ENCODE measurements at places on chromosomes 6 and 20.
A peak's percentile ranks its signal among the peaks of the same experiment; 100 is the strongest.

GRCh38 chr6:151765444-151765886 is 42.0 kb upstream of the ESR1 start:
- DNase-seq: peak; percentile 65

- no peak for DNase-seq
These were observed 9.5 kb upstream of the SIGLEC1 start for GRCh38 chr20:3721912-3722311.

DNA sequence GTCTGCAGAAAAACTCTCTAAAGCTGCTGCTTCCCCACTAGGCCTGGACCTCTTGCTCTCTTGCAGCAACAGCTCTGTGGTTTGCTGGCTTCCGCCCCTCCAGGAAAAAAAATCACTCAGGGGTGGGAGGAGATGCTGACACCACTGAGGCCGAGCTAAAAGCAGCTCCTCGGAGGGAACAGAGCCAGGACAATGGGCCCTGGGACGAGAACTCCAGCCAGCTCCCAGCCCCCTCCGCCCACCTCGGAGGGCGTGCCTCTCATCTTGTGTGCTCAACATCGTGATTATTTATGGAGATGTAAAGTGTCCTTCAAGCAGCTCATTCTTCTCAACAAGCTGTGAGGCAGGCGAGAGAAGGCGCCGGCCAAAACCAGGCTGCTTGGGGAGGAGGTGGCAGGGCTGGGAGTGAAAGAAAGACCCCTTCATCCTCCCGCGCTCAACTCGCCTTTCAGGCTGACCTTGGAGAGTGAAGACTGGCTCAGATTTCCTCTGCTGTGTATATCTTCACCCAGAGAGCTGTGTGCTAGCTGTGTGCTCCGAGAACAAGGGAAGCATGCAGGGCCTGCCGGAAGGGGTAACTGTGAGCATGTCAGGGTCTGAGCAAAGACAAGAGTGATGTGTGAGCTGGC is 53.5 kb upstream of the LRFN2 start:
- DNase-seq: no peak

- no peak for DNase-seq
These were observed 25.7 kb upstream of the HINT3 start for GRCh38 chr6:125930765-125931418.

DNA sequence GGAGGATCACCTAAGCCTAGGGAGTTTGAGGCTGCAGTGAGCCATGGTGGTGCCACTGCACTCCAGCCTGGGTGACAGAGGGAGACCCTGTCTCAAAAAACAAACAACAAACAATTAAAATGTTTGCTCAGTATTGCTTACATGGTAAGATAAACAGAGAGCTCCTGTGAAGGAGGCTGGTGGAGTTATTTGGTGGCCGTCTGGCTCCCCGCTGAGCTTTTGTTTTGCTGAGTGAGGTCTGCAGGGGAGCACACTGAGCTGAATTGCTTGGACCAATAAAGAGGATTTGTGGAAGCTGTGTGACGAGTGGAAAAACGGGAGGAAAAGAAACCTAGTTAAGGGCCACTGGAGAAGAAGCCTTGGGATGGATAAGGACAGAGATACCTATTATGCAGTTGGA is 41.1 kb upstream of the BMP6 start:
- DNase-seq: no peak

DNA sequence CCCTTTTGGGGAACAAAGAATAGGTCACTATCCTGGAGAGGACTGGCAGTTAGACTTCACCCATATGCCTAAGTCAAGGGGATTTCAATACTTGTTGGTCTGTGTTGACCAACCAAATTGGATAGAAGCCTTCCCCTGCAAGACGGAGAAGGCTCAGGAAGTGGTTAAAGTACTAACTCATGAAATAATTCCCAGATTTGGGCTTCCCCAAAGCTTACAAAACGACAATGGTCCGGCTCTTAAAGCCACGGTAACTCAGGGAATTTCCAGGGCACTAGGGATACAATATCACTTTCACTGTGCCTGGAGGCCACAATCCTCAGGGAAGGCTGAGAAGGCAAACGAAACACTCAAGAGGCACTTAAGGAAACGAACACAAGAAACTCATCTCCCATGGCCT is 223.1 kb downstream of the GMPR start:
- no peak for DNase-seq

DNA sequence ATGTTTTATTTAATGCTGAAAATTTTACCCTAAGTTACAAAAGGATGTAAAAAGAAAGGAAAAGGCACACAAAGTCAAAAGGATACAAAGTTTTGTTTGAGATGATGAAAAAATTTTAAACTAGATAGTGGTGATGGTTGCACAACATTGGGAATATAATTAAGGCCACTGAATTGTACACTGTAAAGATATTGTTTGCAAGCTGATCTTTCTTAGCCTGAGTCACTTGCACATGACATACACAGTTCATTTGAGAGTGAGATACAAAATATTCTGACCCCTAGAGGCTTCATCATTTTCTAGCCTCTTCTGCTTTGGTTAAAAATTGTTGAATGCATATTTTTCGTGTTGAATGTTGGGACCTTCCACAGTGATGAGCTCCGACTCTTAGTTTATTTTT is 462.6 kb downstream of the HDGFL1 start:
- DNase-seq: no peak

DNA sequence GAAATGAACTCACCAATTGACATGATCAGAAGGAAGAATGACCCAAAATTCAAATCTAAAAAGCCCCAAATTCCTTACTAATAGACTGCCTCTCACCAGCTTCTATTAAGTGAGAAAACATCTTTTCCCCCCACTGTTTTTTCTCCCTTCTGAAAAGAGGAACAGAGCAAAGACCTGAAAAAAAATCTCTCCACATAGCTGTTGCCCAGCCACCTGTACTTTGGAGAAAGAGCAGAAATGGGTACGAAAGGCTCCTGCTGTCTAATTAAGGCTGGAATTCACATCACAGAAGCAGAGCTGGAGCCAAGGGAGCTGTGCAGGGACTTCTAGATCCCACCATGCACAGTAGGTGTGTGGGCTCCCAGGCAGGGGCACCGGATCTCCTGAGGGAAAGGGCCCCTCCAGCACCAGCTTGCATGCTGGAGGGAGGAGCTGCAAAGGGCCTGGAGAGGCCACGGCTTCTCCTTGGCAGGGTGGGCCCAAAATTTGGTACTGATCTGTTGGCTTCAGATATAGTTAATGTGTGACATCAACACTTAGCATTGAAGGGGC is 73.2 kb upstream of the DUSP22 start:
- DNase-seq: no peak

- DNase-seq: no peak
These were observed 4.3 kb downstream of the CCDC167 start for GRCh38 chr6:37495244-37495934.

- no peak for DNase-seq
These were observed 175.7 kb upstream of the PLN start for GRCh38 chr6:118372413-118372812.

DNA sequence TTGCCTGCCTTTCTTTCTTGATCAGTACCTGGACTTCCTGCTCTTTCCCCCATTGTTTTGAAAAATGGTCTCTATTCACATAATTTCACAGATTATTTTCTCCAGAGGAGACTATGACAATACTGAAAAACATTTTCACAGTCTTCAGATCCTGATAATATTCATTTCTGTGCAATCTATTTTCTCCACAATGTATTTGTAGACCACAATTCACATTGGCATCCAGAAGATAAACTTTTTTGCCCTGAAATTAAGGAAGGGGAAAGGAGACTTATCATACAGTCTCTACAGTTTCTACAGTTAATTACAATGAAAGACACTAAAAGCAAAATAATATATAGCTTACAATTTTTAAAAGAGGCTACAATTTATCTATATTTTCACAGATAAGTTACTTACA is 18.4 kb downstream of the LCA5 start:
- DNase-seq: no peak

GRCh38 chr6:9412951-9413559 is 977.7 kb upstream of the SLC35B3 start:
- DNase-seq: no peak

GRCh38 chr20:4697831-4698221 is 23.9 kb upstream of the PRND start:
- DNase-seq: no peak

- DNase-seq: peak; percentile 55
These were observed 6.3 kb upstream of the PARD6B start for GRCh38 chr20:50724851-50725723.
